ENCODE measurements at places on chromosomes 3 and 15.

DNA sequence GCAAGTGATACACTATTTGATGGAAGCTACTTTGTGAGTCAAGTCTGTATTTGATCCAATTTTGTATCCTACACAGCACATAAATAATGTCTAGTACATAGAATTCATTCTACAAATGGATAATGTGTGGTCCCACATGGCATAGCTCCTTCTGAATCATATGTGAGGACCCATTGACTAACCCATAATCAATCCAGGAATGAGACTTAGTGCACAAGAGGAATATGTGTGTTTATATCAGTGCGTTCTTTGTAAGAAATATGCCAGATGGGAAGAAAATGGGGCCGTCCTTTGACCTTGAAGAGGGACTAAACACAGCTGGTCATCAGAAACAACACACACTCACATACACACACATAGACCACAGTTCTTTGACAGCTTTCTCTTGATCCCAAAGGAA, 282.7 kb upstream of the SEMA6D start:
- DNase-seq: no peak

DNA sequence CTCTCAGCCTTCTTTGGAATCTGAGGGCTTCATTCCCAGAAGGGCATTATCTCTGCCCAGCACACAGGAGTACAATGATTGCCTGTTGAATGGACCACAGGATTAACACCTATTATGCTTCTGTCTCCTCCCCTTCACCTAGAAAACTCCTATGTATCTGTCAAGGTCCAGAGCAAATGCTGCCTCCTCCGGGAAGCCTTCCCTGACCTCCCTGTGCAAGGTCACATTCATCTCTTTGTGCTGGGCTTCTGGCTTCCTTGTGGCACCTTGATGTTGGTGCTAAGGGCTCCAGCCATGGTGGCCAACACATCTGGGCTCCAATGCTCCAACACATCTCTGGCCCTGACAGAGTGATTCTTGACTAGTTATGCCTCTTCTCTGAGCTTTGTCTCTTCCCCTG, 49.9 kb upstream of the ATP2B2 start:
- no peak for DNase-seq

GRCh38 chr3:136818769-136819391, at the start of gene SLC35G2:
TSS of gene SLC35G2 (plus strand) at chr3:136819126. CDS start at chr3:136854461, 35,335 bp downstream.
- DNase-seq: peak; percentile 74

DNA sequence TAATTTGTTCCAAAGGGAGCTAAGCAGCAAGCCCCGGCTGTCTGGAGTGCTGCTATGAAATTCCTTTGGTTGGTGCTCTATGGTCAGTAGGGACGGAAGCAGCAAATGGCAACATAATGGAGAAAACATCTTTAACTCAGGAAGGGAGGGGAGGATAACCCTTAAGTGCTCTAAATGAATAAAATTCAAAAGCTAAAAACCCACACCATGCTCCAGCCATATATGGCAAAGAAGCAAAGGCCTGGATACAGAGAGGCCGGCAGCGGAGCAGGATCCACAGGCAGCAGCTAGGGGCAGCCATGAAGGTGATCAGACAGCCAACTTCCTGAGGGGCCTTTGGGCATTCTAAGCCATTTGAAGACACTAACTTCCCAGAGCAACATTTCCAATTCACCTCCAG, 38.9 kb downstream of the IL17RD start:
- no peak for DNase-seq

DNA sequence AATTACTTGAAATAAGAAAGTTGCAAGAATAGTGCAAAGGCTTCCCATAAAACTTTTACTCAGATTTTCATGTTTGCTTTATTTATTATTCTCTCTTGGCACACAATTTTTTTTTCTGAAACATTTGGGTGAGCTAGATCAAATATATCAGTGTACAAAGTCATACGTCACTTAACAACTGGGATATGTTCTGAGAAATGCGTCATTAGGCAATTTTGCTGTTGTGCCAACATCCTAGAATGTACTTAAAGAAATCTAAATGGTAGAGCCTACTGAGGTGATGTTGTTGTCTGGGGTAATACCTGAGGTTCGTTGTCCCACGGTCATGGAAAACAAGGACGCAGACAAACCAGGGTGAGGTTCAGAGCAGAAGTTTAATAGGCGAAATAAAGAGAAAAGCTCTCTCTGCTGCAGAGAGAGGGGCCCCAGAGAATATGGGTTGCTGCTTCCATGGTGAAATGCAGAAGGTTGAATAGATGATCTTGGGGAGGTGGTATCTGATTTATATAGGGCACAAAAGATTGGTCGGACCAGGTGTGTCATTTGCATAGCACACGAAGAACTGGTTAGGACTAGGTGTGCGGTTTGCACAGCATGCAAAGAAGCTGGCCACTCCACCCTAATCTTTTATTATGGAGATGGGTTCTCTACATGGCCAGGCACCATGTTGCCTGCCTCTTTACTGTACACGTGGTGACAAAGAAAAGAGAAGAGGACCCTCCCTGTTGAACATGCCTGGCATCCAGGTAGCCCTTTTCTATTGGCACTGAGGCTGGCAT, 8.8 kb upstream of the GRAMD1C start:
- DNase-seq: no peak

GRCh38 chr3:103048068-103048722, 613.4 kb downstream of the ZPLD1 start:
- no peak for DNase-seq

- no peak for DNase-seq
Observed at GRCh38 chr15:74497584-74497983, 36.6 kb upstream of the UBL7 start.

- DNase-seq: no peak
Observed at GRCh38 chr3:76811418-76811817, 228.5 kb upstream of the ROBO2 start.

DNA sequence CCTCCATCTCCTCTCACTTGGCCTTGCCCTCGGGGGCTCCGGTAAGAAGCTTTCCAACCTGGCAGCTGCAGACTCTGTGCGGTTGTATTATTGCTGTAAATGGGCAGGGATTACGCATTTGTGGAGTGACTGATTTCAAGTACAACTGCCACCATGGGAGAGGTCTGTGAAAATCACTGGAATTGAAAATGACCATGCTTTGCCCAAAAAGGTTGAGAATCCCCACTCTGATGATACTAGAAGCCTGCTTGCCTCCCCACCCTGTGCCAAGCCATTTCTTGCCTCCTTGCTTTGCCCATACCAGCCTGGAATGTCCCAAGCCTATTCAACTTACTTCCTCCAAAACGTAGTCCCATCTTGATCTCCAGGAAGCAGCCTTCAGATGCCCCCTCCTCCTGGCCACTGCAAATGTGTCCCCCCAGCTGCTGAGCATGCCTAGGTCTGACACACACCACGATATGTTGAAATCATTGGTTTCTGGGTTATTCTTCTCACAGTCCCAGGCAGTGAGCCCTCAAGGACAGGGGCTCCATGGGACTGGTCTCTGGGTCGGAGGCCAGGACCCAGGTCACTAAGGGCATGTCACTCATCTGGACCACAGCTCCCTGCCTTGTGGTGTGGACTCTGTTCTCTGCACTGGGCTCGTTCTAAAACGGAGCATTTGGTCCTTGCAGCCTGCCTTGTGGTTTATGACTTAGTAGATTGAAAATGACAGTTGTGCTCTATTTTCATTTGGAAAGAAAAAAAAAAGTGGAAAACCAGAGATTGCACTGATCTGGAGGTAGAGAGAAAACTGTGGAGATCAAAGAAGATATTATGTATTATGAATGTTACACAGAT, 42.9 kb downstream of the SMAD3 start:
- DNase-seq: no peak

DNA sequence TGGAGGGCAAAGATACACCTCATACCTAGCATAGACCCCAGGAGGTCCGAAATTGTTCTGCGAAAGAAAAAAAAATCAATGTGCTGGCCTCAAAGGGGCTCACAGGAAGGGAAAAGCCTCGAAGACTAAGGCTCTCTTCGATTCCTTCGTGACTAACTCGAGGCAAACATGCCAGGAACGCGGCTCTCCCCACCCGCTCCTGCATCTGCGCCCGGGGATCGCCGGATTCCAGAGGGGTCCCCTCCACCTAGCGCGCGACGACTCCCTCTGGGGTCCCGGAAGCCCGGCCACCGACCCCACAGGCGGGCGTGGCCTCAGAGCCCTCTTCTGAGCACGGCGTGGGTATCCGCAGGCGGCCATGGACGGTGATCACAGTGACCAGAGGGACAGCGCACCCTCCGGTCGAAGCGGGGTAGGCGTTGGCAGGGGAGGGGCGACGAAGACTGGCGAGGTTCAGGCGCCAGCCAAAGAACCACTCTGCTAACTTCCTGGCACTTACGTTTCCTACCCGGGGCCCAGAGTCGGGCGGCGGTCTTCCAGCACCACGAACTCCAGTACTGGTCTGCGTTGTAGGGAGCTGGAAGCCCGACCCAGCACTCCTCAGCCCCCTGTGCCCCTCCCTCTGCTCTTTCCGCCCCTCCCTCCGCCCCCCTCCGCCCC, 515 bp upstream of the EIF3J start:
- peak; percentile 90 for DNase-seq

DNA sequence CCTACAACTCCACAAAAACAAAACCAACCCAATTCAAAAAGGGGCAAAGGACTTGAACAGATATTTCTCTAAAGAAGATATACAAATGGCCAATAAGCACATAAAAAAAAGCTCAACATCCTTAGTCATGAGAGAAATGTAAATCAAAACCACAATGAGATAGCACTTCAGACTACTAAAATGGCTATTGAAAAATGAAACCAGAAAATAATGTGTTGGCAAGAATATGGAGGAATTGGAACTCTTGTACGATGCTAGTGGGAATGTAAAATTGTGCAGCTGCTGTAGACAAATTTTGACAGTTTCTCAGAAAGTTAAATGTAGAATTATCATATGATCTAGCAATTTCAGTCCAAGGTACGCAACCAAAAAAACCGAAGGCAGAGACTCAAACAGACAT, 29.0 kb downstream of the KY start:
- no peak for DNase-seq

DNA sequence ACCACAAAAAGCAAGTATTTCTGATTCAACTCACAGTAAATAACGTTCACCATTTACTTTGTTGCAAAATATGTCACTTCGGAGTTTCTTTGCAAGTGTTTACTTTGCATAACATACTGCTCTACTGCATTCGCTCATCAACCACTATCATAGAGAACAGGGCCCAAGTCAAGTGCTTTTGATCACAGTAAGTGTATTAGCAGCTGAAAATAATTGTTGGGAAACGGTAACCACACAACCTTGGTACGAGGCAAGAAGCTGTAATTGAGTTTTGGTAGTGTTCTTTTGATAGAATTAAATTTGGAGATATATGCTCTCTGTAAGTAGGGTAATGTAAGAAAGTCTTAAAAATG, 80.1 kb downstream of the SATB1 start:
- DNase-seq: no peak

Measured in right cardiac atrium (tissue), 5 donors.